Upper lobe of left lung (tissue), 6 donors: ENCODE measurements at places on chromosomes 3 and 15. TPM values are rescaled to one million over a fixed set of nuclear protein-coding genes. Genes with fewer than 3 reads are reported as not detected.

DNA sequence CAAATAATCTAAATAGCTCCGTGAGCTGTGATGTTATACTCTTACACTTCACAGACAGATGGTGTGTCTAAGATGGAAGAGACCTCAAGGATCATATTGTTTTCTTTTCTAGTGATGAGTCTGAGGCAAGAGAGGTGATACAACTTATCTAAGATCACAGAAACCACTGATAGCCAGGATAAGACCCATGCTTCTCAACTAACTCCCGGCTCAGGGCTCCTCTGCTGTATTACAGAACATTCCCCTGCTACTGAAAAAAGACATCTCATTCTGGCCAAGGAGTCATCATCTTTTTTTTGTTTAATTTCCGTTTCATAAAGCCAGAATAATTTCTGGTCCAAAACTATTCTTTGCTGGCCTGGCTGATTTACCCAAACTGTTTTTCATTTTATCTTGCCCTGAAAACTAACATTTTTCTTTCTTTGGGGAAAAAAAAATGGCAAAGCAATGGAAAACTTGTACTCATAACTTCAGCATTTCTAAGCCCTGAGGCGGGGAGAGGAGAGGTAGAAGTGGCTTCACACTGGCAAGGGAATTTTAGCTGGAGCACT is 46.9 kb upstream of the GAP43 start:
- no peaks in the 10 kb centered on the region for H3K36me3 ChIP-seq
- H3K4me3 ChIP-seq, result no peak overlapping the region
- no peak for DNase-seq
- H3K27ac ChIP-seq, result no peak overlapping the region

PRR20G gene
- not detected for total RNA-seq

PLSCR2 gene
- not detected for total RNA-seq

DNA sequence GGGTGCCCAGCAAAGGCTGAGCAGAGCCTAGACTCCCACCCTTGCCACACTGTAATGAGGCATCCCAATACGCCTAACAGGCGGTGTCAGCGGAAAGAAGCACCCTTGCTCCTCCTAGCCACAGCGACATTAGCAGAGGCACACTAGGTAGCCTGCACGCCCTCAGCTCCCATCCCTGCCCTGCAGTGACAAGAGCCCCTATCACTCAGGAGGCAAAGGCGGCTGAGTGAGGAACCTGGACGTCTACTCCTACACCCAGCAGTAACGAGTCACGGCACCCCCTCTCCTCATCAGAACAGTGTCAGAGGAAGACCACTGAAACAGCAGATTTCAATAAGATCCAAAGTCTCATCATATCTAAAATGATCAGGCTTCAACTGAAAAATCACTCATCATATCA is 12.0 kb upstream of the MAP6D1 start:
- H3K27ac ChIP-seq, result no peak overlapping the region
- H3K4me3 ChIP-seq, result no peak overlapping the region
- no peaks in the 10 kb centered on the region for H3K4me1 ChIP-seq
- H3K36me3 ChIP-seq, result peaks cover 67% of the 10 kb centered on the region

DNA sequence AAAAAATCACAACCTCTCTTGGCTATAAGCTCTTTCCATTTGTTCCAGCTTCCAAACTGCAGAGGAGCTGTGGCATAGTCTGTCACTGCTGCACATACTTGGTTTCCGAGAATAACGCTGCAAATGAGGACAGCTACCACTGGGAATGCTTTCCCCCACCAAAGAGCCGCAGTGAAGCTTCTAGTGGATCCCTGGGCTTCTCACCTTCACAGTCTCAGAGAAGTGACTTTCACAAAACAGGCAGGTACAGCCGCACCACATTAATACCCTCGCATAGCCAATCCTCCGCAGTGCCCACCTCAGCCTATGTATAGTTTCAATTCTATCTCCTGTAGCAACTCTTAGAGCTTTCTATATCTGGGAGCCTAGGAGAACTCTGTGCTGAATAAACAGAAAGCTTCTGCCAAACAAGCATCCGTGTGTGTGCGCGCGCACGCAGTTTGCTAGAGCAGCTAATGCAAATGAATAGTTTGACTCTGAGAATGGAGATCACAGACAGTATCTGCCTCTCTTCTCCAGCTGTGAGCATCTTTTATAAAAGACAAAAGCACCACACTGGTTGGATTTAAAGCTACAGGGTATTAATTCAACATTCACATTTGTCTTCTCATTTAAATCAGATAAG is 81.9 kb upstream of the PLXND1 start:
- H3K27ac ChIP-seq, result peak overlapping the region; percentile 10
- no peaks in the 10 kb centered on the region for H3K36me3 ChIP-seq
- H3K4me1 ChIP-seq, result peaks cover 4% of the 10 kb centered on the region
